ENCODE measurements at places on chromosomes 3 and 15.

DNA sequence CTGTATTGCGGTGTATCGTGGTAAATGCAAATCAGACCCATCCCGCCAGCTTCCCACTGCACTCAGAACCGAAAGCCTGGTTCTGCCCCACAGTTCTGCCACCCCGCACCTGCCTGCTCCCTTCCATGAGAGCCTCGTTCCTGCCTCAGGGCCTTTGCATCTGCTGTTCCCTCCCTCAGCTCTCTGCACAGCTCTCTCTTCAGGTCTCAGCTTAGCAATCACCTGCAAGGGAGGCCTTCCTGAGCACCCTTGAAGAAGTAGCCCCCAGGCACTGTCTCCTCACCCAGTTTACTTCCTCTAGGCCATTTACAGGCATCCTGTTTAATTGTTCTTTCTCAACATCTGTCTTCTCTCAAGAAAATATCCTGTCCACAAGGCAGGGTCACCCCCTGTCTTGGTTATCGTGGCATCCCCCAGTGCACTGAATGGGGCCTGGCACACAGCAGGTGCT, 13.3 kb upstream of the IQSEC1 start:
- no peak for DNase-seq

- no peak for DNase-seq
Observed at GRCh38 chr3:19432669-19433068, 284.4 kb downstream of the KCNH8 start.

DNA sequence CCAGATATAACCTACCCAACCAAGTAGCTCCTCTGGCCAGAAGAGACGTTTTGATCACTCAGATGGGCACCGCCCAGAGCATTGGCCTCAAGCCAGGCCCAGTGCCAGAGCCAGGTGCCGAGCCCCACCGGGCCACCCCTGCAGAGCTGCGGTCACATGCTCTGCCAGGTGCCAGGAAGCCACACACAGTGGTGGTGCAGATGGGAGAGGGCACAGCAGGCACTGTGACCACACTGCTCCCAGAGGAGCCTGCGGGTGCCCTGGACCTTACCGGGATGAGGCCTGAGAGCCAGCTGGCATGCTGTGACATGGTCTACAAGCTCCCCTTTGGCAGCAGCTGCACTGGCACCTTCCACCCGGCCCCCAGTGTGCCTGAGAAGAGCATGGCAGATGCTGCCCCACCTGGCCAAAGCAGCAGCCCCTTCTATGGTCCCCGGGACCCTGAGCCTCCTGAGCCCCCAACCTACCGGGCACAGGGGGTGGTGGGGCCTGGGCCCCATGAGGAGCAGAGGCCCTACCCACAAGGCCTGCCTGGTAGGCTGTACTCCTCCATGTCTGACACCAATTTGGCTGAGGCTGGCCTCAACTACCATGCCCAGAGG, 19.1 kb upstream of the APEH start:
- no peak for DNase-seq

GRCh38 chr15:88658070-88658965, 19.5 kb downstream of the ISG20 start:
- no peak for DNase-seq

DNA sequence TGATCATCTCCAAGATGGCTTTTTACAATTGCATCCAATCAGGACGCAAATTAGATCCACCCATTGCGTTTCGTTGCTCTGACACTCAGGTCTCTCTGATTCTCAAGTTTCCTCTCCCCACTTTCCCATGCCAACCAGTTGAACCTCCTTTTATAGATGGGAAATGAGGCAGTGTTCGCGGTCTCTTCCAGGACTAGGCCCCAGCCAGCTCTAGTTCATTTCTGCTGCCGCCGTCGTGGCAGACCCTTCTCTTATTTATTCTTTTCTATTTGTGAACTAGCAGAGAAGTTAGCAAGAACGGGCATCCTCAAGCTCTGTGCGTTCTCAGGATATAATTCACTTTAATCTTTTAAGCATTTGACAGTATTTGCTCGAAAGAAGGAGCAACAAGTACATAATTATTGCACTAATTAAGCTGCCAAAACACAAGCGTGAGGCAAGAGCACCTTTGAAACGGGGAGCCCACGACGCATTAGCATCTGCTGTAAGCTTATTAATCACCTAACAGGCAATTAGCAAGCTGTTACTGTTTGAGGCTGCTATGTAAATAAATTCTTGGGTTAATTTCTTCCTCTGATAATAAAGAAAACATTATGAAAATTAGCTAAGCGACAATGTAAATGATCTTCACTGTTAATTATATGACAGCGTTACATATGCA, 246.4 kb upstream of the TLE3 start:
- no peak for DNase-seq

GRCh38 chr3:128521715-128522114, 28.7 kb upstream of the GATA2 start:
- DNase-seq: no peak

- DNase-seq: no peak
Observed at GRCh38 chr3:146974001-146974400, 368.9 kb upstream of the PLSCR5 start.

DNA sequence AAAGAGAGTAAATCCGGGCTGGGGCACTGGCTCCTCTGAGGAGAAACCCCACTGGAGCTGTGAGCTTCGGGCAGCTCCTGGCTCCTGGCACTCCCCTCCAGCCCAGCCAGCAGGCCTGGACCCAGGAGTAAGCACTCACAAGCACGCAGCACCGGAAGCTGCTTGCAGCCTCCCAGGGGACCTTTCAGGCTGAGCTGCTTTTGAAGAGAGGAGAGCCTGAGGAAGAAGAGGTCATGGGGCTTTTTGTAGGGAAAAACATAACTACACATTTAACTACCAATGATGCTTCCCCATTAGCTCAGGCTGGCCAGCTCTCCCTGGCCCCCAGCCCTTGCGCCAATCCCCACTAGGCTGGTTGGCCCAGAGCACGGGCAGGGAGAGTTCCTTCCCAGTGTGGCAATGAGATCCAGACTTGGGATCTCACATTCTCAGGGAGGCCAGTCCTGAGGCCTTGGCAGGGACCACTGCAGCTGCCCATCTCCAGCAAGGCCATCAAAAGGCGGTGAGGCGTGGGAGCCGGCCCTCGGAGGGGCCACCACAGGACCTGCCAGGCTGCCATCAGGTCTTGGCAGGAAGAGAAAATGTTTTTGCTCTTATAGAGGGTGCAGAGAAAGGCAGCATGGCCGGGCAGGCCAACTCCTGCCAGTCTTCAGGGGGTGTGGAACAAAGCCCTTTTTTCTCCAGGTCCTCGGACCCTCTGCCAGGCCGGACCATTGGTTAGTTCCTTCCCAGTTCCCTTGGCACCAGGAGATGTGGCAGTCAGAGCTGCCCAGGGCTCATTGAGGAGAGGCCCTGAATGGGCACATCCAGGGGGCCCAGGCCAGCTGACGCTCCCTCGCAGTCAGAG, 41.5 kb upstream of the MFGE8 start:
- DNase-seq: no peak

DNA sequence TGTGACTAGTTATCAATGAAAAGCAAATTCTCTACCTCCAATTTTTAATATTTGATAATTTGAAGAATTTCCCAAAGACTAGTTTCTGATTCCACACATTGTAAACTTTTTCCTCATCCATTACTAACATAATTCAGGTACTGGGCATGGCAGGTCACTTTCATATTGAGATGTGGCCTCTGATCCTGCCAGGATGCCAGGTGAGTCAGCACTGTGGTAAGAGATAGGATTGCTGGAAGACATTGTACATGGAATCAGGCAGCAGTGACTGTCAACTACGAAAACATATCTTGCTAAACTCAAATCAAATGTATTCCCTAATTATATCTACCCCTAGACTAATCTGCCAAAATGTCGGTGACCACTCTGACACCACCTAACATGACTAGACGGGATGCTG, 33.2 kb upstream of the POU1F1 start:
- DNase-seq: no peak

GRCh38 chr3:195715134-195715533, 5.6 kb upstream of the MUC20 start:
- DNase-seq: no peak

GRCh38 chr15:72487070-72487797, 13.1 kb downstream of the ARIH1 start:
- no peak for DNase-seq

DNA sequence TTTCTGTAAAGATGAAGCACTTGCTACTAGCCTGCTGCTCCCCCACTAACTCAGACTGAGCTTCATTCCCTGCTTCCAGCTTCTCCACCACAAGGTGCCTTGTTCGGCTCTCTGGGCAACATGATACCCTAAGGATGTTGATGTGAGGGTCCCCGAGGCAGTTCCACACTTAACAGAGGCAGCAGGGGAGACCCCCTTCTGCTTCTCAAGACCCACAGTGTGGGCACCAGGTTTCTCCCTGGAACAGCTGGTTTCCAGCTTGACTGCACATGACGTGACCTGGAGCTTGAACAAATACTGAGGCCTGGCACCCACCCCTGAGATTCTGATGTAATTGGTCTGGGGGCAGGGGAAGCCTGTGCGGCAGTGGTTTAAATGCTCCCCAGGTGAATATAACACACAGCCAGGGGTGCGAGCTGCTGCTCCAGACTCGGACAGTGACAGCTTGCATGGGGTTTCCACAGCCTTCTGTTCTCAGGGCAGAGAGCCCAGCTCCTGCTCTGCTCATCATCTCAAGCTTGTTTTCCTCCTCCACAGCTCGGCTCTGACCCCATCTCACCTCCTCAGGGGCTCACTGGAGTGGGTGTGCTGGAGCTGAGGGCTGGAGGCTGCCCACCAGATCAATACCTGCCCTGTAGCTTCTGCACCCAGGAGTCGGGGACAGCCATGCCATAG, 95.0 kb upstream of the HACD2 start:
- no peak for DNase-seq

- no peak for DNase-seq
Observed at GRCh38 chr3:14725564-14726440, 50.9 kb downstream of the C3orf20 start.

GRCh38 chr3:102390171-102390864, 44.5 kb upstream of the ZPLD1 start:
- DNase-seq: no peak

GRCh38 chr3:125961289-125961589, 7.7 kb upstream of the ROPN1B start:
- no peak for DNase-seq

DNA sequence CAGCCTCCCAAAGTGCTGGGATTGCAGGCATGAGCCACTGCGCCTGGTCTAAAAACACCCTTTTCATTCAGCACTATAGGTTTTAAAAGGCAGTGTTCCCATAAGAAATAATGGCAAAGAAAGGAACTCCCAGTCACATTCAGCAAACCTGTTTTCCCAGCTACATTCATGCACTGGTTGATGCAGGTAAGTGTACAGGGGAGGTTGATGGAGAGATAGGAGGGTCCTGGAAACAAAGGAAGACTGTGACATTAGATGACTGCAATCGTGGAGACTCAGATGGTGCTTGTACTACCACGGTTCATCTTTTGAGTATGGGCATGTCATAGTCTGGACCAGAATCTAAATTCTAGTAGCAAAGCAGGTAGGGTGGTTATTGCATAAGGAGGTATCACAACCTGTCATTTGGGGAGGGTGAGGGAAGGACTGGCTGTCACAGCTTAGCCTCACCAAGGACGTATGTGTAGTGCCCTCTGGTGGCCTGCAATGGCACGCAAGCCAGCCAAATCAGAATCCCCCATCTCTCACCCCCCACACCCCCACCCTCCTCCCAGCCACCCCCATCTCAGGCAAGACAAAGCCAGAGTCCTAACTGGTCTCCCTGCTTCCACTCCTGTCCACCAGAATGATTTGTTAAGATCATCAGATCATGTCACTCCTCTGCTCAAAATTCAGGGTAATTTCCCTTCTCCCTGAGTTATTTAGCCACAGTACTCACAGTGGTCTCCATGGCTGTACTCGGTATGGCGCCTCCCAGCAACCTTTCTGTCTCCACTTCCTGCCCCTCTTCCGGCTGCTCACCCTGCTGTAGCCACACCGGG, 28.8 kb upstream of the UBL7 start:
- no peak for DNase-seq

DNA sequence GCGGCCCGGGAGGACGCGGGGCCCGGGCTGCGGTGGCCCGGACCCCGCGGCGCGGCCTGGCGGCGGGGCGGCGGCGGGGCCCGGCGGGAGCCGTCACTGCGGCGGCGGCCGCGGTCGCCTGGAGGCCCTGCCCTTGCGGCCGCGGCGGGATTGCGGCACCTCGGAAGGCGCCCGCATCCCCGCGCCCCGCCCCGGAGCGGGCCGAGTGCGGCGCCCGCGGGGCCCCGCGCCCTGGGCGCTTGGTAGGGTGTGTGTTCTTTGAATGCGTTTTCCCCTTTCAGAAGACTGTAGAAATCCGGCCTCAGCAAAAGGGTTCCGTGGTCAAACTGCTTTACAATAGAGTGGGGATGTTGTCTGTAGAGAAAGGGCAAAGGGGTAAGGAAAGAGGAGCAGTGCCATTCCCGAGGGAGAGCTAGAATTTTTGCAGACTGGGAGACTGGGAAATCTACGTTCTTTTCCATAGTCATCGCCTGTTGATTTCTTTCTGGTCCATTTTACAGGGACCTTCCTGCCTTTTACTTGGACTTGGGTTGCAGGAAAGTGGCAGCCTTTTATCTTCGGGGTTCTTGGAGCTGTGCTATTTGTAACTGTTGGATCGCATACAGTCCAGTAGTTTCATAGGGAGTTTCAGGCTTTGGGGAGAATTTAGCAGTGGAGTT, 630 bp downstream of the SNRK start:
- DNase-seq: no peak

GRCh38 chr3:21734746-21735145, 16.3 kb downstream of the ZNF385D start:
- DNase-seq: no peak

- DNase-seq: no peak
Observed at GRCh38 chr3:50604628-50605588, 6.7 kb downstream of the CISH start.

DNA sequence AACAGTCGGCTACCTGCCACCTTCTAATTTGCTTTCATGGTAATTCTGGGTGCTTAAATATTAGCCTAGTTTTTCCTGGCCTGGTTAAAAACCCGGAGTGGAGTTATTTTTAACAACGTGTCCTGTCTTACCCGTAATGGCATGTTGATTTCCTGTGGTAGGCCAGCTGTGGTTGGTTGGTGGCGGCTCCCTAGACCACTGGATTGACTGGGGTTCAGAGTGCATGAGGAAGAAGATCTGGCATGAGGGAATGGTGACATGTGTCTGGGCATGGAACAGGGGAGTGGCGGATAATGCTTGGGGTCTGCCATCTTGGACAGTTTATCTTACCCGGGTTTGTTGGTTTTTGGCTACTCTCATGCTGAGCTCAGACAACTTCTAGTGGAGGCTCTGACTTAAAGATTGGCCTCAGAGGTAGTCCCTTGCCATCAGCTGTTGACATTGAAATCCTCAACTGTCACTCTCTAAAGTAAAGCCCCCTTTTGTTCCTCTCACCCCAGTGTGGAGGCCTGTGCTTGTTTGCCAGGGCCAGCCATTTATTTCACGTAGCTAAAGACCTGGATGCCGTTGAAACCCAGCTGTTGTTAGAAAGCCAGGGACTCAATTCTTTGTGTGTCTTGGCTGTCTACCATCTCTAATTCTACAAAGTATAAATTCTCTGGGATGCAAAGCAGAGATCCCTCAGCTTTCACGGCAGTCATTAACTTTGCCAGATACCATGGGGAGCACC, 81.6 kb downstream of the DNASE1L3 start:
- no peak for DNase-seq

Data from AG09309 (cell line).